ENCODE measurements at places on chromosomes 12 and 14.

DNA sequence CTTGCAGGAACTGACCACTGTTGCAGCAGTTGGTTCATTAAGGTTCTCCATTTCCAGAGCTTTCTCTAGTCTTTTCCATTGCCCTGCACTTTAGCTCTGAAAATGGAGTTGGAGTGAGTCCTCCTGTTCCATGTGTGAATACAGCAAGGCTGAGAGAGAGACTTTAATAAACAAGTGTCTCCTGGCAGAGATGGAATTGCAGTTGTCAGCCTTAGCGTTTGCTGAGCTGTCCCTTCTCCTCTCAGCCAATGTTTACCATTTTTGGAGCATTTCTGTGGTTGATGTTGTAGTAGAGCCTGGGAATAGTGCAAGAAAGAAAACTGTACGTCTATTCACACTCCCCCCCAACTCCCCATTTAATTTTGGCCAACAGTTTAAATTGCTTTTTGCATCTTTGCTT, 7.5 kb upstream of the MANSC4 start:
- DNase-seq, result no peak

DNA sequence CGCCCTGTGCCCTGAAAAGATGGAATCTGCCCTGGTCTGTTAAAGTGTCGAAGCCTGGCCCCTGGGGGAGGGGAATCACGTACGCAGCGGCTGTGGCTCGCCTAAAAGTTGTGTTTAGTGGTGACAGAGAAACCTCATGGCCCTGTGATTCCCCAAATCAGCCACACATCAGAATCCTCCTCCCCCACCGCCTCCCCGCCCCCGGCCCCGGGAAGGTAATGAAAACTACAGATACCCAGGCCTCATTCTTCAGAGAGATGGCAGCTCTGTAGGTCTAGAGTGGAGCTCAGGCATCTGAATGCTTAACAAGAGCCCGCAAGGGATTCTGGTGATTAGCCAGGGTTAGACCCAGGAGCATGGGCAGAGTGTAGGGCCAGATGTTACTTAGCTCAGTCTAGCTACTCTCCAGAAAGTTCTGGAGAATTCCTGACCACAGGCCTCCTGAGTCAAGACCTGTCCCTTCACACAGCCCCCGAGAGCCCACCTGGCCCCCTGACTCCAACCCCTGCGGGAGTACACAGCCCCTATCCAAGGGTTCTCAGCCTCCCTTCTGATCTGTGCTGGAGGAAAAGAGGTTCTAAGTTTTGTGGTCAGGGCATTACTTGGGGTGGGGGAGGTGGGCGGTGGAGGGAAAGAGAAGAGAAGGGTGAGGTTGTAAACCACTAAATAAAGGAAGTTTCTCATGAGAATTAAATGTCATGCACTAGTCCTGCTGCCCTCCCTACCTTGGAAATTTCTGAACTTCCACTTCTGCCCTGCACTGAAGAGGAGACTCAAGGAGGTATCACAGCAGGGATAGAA, 114.8 kb downstream of the PLXNC1 start:
- no peak for DNase-seq

GRCh38 chr14:79516009-79516408, 695.3 kb downstream of the DIO2 start:
- no peak for DNase-seq

GRCh38 chr12:24591079-24591626, 357.7 kb downstream of the BCAT1 start:
- no peak for DNase-seq

- no peak for DNase-seq
Measured at GRCh38 chr12:118050972-118051910, 9.7 kb downstream of the WSB2 start.

- DNase-seq, result no peak
Measured at GRCh38 chr12:94123127-94123526, 25.2 kb upstream of the PLXNC1 start.

DNA sequence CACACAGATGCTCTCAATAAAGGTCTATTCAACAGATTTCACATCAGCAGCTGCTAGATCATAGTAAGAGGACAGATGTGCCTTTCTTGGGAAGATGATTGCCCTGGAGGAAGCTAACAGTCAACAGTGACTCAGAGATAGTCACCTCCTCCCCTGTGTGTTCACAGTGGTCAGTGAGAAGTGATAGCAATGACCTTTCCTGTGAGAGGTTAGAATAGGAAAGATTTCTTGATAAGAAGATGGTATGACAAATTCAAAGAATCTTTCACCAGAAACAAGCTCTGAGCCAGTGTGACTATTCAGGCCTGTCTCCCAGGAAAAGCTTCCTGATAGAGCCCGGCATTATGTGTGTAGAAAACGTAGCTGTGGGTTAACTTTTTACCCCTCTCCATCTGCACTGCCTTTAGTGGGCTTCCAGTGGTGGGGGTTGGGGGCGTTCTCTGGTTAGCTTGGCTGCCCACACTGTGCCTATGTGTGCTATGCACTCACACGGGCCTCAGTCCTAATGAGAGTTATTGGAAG, 66.4 kb upstream of the ARHGAP5 start:
- DNase-seq, result no peak

GRCh38 chr12:95118138-95118787, 44.8 kb upstream of the NR2C1 start:
- no peak for DNase-seq

GRCh38 chr14:20626274-20626673, 15.2 kb downstream of the OR6S1 start:
- no peak for DNase-seq

DNA sequence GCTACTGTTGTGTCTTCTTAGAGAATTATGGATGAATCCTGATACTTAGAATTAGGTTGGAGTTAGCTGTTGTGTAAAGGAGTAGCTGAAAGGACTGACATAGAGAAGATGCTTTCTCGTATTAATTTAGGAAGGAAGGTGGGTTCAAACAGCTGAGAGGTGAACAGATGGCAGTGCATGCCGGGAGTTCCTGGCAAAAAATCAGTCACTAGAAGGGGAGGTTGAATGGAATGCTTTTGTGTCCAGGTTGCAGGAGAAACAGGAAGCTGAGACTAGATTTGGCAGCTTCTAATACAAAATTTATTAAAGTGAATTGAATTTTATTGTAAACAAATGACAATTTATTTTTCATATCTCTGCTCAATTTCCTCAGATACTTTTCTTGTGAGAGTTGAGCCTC, 70.8 kb downstream of the BTG1 start:
- no peak for DNase-seq

DNA sequence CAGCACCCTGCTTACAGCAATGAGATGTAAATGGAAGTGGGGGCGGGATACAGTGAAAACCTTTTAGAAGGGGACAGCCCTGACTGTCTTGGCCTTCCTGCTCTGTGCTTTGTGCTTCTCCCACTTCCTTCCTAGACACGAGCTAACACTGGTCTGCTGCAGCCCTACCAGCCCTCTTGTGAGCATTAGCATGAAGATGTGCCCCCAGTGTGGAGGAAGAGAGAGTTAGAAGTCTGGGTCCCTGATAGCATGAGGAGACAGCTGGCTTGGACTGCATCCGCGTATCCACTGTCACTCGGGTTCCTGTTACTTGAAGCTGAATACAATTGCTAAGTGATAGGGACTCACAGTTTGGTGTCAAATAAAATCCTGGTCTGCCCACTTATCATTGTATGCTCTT, 248.1 kb upstream of the SOX5 start:
- no peak for DNase-seq

DNA sequence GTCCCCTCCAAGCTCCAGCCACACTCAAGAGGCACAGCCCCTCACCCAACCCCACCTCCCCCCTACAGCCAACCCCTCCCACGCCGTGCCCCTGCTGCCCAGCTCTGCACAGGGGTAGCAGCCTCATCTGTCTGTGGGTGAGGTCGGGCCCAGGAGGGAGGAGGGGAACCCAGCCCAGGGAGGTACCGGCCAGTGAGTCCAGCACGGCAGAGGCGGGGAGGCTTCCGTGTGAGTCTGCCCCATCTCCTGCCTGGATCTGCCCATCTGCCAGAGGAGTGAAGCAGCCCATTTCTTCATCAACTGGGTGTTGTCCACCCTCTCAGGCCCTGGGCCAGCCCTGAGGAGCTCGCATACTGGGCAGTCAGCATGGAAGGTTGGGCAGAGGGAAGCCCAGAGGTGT, 54.2 kb downstream of the CCNK start:
- no peak for DNase-seq
